Renal cortex interstitium (tissue), 15 donors: ENCODE measurements at places on chromosomes 13 and 19. TPM values are rescaled to one million over a fixed set of nuclear protein-coding genes. Genes with fewer than 3 reads are reported as not detected.

The CALR3 gene
- polyA plus RNA-seq, result not detected

The KLK14 gene
- polyA plus RNA-seq, result 0.51 TPM

The FBN3 gene
- 60.5 TPM for polyA plus RNA-seq

The METTL21C gene
- 0.22 TPM for polyA plus RNA-seq

- DNase-seq, result no peak
Observed at GRCh38 chr19:41384351-41384750, 8.0 kb downstream of the TMEM91 start.

GRCh38 chr19:801030-801860 lies 4.0 kb downstream of the PTBP1 start:
- DNase-seq, result no peak

DNA sequence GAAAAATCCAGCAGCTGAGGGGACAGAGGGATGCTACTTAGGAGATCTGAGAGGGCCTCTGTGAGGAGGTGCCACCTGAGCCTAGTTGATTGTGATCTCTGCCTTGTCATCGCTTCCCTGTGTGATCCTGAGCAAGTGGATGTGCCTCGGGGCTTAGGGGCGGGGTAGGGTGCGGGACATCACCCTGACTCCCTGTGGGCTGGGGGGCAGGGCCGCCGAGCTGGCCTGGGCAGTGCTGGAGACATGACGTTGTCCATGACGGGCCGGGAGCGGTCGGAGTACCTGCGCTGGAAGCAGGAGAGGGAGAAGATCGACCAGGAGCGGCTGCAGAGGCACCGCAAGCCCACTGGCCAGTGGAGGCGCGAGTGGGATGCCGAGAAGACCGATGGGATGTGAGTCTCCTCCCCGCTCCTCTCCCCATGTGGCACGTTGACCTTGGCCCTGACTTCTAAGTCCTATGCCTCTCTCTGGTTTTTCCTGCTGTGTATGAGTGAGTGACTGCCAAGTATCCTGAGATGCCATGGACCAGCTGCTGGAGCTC lies 8.2 kb upstream of the INAFM1 start:
- no peak for DNase-seq
